IPS-NIHi11 (cell line): ENCODE measurements at places on chromosomes 2 and 18.

- DNase-seq: no peak
Observed at GRCh38 chr18:46556590-46557206, 100.3 kb downstream of the LOXHD1 start.

- DNase-seq: no peak
Observed at GRCh38 chr18:40004246-40004645, 1950.8 kb upstream of the PIK3C3 start.

GRCh38 chr2:119223521-119224390 is at the start of gene STEAP3:
Gene STEAP3, plus strand, starts transcription at chr2:119223834. Its CDS starts 7,179 bp downstream, at chr2:119231013.
- DNase-seq: peak; percentile 96

DNA sequence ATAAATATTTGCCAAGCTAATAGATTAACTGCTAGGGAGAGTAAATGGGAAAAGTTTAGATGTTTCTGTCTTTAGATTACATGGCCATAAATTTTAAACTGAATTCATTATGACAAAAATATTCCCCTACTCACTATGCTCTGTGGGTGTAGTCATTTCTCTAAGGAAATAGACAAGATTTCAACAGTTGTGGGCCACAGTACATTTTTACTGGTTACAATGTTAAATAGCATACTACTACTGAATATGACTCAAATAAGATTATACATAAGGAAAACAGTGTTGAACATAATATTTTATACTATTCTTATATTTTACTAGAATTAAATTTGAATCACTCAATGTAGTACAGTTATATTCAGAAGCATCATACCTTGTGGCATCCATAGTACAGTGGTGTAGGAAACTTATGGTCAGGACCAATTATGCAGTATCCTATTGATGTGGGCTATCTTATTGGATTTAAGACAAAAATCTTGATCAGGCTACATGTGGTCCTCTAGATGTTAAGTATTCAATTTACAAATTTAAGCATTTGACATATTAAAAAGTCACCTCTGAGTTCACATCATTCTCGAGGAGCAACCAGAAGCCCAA is 33.0 kb downstream of the RPRD1A start:
- DNase-seq: no peak

- no peak for DNase-seq
Observed at GRCh38 chr2:121086450-121086849, 198.6 kb downstream of the TFCP2L1 start.

GRCh38 chr18:22290004-22290403 is 120.6 kb downstream of the GATA6 start:
- DNase-seq: no peak

- no peak for DNase-seq
Observed at GRCh38 chr18:62664414-62664813, 50.9 kb upstream of the PHLPP1 start.

- DNase-seq: no peak
Observed at GRCh38 chr2:165637396-165637795, 156.7 kb downstream of the GALNT3 start.

GRCh38 chr2:70726947-70727725 is 40.9 kb downstream of the ADD2 start:
- no peak for DNase-seq

- DNase-seq: no peak
Observed at GRCh38 chr2:136062066-136062837, 55.7 kb downstream of the CXCR4 start.

DNA sequence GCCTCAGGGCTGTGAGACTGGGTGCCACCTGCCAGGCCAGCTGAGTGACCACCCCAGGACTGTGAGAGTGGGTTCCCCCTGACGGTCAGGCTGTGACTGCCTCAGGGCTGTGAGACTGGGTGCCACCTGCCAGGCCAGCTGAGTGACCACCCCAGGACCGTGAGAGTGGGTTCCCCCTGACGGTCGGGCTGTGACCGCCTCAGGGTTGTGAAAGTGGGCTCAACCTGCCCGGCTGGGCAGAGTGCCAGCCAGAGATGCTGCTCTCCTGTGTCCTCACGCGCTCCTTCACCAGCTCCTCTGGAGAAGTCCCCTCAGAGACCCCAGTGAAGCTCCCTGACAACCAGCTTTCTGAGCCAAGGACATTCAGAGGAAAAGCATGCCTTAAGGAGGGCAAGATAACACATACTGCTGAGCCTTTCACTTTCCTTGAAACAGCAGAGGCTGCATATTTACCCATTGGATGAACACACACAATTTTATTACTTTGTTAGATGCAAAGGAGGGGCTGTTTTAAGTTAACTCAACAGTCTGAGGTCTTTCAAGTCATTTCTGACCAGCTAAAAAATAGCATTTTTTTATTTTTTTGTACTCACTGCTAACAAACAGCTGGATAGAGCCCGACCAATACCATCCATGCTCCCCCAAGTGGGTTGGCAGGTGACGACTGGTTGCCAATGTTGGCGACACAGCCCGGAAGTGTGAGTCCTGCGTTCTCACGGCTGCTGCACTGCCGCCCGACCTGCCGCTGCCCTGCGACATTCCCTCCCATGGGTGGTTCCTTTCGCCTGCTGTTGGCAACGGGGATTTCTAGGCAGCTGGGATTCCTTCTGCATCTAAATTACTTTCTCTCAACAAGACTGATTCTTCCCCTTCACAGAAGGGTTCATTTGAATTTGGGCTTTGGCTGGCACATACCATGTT is 70.7 kb downstream of the NDUFA10 start:
- DNase-seq: no peak

DNA sequence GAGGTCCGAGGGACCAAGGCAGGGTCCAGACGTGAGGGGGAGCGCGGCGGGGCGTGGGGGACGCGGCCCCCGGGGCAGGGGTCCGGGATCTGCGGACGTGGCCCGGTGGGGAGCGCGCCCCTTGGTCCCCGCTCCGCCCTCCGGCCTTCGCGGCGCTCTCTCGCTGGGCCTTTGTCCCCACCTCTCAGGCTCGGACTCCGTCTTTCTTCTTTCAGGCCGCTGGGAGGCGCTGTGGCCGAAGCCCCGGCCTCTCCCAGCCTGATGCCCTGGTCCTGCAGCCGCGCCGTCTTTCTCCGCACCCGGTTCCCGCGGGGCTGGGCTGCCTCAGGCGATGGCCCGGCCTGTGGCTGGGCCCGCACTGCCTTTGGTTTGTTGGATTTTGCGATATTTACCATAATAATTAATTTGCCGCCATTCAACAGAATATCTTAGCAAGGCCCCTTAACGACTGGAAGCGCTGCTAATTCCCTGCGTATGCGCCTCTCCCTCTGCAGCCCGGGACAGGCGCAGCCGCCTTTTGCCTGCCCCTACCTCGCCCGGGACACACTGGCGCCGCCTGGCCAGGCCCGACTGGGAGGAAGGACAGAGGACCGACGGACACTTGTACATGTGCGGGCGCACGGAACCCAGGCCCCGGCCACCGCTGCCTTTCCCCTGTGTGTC is 10.8 kb downstream of the SIX3 start:
- peak; percentile 81 for DNase-seq

- no peak for DNase-seq
Observed at GRCh38 chr2:210616074-210616473, 59.7 kb downstream of the CPS1 start.

GRCh38 chr2:133378928-133379549 is 189.2 kb downstream of the NCKAP5 start:
- DNase-seq: no peak

GRCh38 chr18:45871431-45872084 is 46.1 kb downstream of the SIGLEC15 start:
- no peak for DNase-seq

DNA sequence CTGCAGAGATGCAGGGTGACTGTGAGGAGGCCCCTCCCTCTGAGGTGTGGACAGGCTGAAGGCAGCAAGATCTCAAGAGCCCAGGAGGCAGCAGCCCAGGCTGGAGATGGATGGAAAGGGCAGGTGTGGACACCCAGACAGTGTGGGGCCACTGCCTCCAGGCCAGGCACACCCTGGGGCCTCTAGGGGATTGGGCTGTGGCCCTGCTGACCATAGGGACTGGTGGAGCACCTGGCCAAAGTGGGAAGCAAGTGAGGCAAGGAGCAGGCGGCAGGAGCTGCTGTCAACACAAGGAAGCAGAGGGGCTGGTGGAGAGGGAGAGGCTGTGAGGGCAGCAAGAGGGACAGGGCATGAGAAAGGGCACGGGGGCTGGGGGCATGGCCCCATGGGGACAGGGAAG is 10.8 kb downstream of the SNED1 start:
- no peak for DNase-seq

GRCh38 chr2:203688798-203689197 is 17.6 kb upstream of the CD28 start:
- peak; percentile 29 for DNase-seq
